ENCODE measurements at places on chromosomes 16 and 17.

DNA sequence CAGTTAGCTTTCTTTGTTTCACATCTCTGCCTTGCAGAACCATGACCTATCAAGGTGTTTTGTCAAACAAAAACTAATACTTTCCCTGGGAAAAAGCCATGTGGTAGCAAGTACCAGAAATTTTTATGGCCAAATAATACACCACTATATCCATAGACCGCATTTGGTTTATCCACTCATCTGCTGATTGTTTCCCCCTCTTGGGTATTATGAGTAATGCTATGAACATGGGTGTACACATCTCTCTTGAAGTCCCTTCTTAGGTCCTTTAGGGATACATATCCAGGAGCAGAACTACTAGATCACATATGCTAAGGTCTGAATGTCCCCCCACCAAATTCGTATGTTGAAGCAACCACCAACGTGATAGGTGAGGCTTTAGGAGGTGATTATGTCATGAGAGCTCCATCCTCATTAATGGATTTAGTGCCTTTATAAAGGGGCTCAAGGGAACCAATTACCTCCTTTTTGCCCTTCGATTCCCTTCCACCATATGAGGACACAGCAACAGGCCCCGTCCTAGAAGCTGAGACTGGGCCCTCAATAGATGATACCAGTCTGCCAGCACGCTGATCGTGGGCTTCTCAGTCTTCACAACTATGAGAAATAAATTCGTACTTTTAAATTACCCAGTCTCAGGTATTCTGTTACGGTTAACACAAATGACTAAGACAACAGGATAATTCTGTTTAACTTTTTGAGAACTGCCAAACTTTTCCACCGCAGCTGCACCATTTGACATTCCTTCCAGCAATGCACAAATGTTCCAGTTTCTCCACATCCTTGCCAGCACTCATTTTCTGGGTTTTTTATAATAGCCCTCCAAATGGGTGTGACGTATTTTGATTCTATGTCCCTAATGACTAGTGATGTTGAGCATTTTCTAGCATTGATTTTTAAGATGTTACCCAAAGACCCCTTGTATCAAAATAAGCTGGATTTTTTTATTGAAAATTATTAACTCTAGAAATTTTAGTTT lies 30.0 kb downstream of the SIAH1 start:
- no peak for DNase-seq

- no peak for DNase-seq
These were observed 15.5 kb upstream of the SPNS2 start for GRCh38 chr17:4483012-4483840.

GRCh38 chr17:49341356-49341755 lies 20.7 kb downstream of the ZNF652 start:
- DNase-seq, result no peak

- no peak for DNase-seq
These were observed 57.7 kb upstream of the KDM8 start for GRCh38 chr16:27145630-27146029.

GRCh38 chr16:8763899-8764298 lies 33.5 kb downstream of the TMEM186 start:
- no peak for DNase-seq

DNA sequence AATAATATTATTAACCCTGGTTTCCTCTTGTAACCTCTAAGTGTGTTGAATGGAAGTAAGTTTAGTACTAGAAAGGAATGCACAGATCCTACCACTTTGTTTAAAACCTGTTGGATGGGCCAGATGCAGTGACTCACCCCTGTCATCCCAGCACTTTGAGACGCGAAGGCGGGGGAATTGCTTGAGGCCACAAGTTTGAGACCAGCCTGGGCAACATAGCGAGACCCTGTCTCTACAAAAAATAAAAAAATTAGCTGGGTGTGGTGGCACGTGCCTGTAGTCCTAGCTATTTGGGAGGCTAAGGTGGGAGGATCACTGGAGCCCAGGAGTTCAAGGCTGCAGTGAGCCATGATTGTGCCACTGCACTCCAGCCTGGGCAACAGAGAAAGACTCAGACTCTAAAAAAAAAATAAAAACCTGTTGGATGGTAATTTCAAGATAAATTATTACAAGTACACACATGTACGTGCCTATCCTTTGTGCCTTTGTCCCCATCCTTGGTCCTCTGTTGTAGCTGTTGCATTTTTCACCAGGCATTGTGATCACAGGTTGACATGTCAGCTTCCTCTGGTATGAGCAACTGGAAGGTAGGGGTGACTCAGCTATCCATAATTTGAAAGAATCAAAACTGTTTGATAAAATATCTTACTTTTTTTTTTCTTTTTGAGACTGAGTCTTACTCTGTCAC lies 30.7 kb upstream of the METTL9 start:
- DNase-seq, result no peak

GRCh38 chr17:18019838-18020154 lies 19.2 kb downstream of the ATPAF2 start:
- no peak for DNase-seq

GRCh38 chr16:77963185-77964044 lies 58.9 kb upstream of the CLEC3A start:
- DNase-seq, result no peak

GRCh38 chr16:77882358-77882757 lies 94.0 kb downstream of the VAT1L start:
- DNase-seq, result no peak

GRCh38 chr17:46827274-46827673 lies 8.8 kb upstream of the WNT3 start:
- DNase-seq, result no peak

- no peak for DNase-seq
These were observed at the start of gene CHST4 for GRCh38 chr16:71526111-71526631. Gene CHST4 (plus strand): TSS chr16:71526426. CDS start chr16:71536678, 10,252 bp downstream.
